ENCODE measurements at places on chromosomes 11 and 22.

DNA sequence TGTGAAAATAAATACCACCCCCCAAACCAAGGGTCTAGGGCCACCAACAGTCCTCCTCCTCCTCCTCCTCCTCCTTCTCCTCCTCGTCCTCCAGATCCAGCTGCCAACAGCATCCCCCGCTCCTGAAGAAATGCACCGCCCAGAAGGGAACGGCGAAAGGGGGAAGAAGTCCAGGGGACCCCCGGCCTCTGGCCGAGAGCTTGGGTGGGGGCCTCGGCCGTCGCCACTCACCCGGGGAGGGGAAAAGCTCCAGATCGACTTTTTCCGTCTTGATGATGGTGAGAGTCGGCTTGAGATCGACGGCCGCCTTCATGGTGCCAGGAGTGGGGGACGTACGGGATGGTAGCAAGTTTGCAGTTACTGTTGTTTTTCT, 65.7 kb downstream of the ETS1 start:
- DNase-seq: peak; percentile 81

DNA sequence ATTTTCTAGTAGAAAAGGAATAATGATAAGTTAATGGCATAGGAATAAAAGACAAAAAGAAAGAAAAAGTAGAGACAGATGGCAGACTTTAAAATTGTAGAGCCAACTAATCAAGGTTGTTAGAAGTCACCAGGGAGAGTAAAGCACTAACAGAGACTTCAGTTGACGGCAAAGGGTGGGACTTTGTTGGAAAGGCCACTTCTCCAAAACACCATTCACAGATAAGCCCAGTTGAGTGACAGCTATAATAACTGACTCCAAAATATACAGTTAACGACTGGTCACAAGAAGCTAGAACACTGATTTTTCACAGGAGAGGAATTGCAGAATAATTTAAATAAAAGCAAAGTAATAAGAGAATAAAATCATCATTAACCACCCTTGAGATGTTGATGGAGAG, 16.0 kb upstream of the SOX6 start:
- no peak for DNase-seq

DNA sequence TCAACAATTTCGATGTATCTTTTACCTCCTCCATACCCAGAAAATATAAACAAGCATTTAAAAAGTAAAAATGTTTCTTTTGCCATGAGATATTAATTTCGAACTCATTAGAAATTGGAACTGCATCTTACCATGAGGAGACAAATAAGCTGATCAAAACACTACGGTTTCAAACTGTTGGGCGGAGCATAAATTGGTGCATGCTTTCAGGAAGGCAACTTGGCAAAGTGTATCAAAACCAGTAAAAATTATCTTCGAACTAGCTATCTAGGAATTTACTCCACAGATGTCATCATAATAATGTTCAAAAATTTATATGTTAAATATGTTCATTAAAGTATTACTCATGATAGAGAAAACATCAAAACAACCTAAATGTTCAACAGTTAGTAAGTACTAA, 21.4 kb upstream of the SOX6 start:
- no peak for DNase-seq

- DNase-seq: no peak
Observed at GRCh38 chr11:102528618-102529017, 1.9 kb downstream of the MMP7 start.

DNA sequence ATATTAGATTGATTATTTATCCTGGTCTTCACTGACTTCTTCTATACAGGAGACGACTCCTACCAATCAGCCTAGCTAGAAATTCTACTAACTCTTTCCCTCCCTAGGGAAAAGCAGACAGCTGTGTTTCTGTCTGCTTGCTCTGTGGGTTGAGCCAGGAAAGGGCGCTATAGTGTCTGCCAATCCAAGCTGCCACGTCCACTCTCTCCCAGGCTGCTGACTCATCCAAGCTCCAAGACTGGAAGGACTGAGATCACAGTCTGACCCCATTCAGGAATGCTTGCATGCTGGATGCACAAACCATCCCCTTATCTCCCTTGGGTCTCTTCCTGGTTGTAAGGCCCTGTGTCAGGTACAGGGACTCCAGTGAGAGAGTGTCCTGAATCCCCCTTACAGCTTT, 955.6 kb downstream of the OPCML start:
- no peak for DNase-seq

DNA sequence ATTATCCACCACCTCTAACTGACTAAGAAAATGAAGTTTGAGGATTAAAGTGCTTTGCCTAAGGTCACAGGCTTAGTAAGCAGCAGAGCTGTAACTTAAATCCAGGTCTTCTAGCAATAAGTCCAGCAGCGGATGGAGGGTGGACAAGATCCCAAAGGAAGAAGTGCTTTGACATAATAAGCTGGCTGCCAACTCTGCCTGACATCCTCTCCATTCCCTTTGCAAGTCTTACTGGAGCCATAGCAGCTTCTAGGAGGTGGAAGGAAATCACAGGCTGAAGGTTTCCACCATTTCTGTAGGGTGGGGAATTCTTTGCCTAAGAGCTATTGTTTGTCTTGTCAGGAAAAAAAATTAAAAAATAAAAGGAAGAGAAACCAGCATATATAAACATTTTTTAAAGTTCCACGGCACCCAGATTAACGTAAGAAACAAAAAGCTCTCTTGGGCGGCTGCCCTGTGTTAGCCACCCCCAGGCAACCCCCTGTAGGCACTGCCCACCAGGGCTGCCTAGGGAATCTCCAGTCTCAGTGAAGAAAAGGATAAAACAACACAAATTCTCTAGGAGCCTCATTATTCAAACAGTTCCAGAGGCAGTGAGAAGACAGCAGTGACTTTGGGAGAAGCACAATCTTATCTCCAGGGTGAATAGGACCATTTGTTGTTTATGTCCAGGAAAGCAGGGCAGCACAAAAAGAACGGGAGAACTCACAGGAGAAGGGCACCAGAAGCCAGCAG, 380.8 kb upstream of the CADM1 start:
- DNase-seq: no peak

GRCh38 chr11:94472916-94473799, 20.5 kb downstream of the MRE11 start:
- DNase-seq: no peak

DNA sequence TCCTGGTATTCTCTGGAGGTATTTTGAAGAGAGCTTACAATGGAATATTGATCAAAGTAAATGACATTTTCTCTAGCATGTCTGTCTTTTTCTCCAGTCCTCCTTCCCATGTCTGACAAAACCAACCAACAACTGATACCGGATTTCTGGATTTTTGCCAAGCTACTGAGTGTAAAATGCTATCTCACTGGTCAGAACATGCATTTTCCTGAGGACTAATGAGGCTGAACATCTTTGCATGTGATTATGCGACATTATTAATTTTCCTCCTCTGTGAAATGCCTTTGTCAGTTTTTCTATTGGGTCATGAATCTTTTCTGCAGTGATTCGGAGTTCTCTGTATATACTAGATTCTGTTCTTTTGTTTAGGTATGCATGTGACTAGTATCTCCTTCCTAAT, 51.4 kb downstream of the CDON start:
- no peak for DNase-seq

- no peak for DNase-seq
Observed at GRCh38 chr11:116376054-116376453, 396.7 kb downstream of the BUD13 start.
